ENCODE measurements at places on chromosomes 12 and 14.

GRCh38 chr14:92039063-92039718, 668 bp downstream of the TRIP11 start:
- DNase-seq, result no peak

DNA sequence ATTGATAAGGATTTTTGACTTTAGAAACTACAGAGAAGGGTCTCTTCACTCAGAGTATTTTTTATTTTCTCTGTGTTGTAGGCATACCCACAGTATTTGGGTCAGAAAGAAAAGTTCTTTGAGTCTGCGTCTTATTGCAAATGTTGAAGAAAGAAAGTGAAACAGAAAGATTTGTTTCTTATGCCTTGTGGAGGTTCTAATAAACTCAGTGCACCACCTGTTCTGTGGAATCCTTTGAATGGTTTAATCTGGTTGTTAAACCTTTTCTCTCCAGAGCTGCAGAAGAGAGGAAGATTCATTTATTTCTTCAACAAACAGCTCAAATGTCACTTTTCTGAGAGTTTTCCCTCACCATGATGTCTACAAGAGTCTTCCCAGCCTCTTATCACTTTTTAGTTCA, 146.6 kb upstream of the PLEKHG7 start:
- no peak for DNase-seq

DNA sequence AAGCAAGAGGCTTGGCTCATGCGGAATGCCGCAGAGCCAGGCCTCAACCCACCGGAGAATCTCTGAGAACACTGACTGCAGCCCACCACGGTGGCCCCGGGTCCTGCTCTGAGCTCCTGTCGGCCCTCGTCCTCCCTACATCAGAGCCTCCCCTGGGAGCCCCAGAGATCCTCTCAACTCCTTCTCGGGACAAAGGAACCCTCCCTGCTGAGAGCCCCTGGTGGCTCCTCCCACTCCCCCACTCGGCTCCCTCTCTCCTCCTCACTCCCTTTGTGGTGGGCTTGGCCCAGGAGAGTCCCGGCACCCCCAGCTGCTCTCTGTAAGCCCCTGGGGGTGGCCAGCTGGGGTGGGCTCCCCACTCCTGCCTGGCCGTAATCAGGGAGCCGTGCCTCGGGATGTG, 11.1 kb upstream of the INF2 start:
- DNase-seq, result peak; percentile 59

GRCh38 chr14:93533437-93533836, 102.7 kb downstream of the UNC79 start:
- DNase-seq, result no peak

- no peak for DNase-seq
Measured at GRCh38 chr14:30518867-30519560, 39.9 kb upstream of the G2E3 start.

DNA sequence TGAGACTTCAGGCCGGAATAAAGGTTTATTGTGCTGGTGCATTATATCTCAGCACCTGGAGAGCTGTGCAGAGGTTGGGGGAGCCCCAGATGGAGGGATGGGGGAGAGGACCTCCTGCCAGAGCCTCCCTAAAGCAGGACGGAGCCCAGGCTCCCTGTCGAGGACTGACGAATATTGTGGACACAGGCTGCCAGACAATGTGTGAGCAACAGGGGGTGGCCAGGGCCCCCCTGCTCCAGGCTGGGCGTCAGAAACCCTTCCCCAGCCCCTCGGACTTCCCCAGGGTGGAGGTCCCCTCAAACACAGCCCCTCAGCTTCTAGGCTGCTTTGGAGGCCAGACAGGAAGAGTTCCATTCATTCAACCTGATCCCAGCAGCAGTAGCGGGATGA, 8.0 kb downstream of the TMEM119 start:
- no peak for DNase-seq

- no peak for DNase-seq
Measured at GRCh38 chr12:68229956-68230355, 4.3 kb upstream of the IL26 start.

- no peak for DNase-seq
Measured at GRCh38 chr12:92470608-92471021, 232.2 kb upstream of the PLEKHG7 start.

GRCh38 chr14:75711105-75711795, 50.2 kb downstream of the TTLL5 start:
- DNase-seq, result no peak

- DNase-seq, result no peak
Measured at GRCh38 chr12:48961331-48961730, 4.0 kb upstream of the ARF3 start.

DNA sequence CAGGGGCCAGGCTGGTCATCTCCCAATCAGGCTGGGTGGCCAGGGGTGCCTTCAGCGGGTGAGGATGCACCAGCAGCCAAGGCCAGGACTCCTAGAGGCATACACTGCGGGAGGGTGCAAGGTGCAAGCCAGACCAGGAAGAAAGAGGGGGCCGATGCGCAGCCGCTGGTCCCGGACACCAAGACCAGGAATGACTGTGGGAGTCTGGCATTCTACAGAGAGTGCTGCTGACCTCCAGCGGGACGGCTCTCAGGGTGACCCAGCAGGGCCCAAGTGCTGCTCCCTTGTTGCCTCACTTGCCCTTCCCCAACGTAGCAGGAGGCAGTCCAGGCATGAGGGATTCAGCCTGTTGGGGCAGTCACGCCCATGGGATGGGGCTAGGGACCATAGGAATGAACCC, 35.8 kb downstream of the DEGS2 start:
- no peak for DNase-seq

GRCh38 chr14:53304726-53305381, 151.7 kb upstream of the DDHD1 start:
- DNase-seq, result no peak

DNA sequence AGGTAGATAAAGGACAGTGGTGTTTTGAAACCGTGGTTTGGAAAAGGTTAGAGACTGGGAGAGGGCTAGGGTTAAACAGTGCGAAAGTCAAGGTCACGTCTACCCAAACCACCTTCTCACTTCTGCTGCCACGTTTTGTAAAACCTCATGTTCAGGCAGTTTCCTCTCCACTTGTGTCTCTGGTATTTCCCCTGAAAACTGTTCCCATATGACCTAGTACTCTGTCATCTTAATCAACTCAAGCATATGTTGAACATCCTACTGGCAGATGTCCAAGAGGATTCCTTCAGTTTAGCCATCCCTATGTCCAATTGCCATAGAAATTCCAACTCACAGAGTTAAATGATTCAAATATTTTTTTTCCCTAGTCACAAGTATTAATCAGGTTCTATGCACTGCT, 17.4 kb downstream of the CLEC4C start:
- no peak for DNase-seq

DNA sequence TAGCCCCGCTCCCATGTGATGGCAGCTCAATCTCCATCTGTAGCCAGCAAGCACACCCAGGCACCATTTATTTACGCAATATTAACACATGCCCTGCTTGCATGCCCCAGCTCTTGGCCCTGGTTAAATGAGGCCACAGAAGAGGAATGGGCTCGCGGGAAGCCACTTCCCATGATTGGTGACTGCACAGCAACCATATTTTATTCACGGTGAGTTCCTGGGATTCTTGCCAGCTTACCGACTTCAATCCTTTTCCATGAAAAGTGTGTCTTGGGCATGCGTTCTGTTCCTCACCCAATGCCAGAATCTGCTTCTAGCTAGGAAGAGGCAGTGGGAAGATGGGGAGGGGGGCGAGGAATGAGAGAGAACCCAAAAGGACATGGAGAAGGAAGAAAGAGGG, 54.7 kb downstream of the PITPNM2 start:
- DNase-seq, result no peak

- DNase-seq, result no peak
Measured at GRCh38 chr12:84117190-84117589, 795.4 kb downstream of the SLC6A15 start.

- no peak for DNase-seq
Measured at GRCh38 chr12:124420996-124421674, 126.2 kb downstream of the RFLNA start.

GRCh38 chr14:77323571-77323970, 2.7 kb downstream of the GSTZ1 start:
- DNase-seq, result no peak

GRCh38 chr14:35020713-35021112, 25.4 kb upstream of the FAM177A1 start:
- DNase-seq, result no peak

GRCh38 chr12:4108803-4109345, 164.7 kb upstream of the CCND2 start:
- DNase-seq, result no peak

DNA sequence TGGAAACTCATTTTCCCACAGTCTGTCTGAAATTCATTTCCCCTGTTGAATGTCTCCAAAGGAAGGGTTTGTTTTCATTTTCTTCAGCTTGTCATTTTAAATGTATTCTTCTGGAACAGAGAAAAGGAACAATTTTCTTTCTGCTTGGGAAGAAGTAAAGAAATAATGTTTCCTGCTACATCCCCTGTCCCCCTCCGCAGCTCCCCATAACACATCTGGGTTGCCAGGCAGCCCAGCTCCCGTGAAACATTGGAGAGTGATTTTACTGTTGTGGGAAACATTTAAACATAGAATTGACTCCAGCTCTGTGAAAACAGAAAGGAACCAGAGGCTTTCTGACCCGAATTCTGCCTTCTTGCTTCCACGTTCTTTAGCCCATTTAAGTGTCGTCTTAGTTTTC, 159.5 kb downstream of the TMEM132C start:
- DNase-seq, result no peak
